Kasumi-1 (cell line): ENCODE measurements at places on chromosomes 7 and 10.

- peak; percentile 53 for DNase-seq
Measured at GRCh38 chr7:86929293-86930109, 130.0 kb downstream of the ELAPOR2 start.

- no peak for DNase-seq
Measured at GRCh38 chr7:21782996-21783395, 162.7 kb downstream of the CDCA7L start.

DNA sequence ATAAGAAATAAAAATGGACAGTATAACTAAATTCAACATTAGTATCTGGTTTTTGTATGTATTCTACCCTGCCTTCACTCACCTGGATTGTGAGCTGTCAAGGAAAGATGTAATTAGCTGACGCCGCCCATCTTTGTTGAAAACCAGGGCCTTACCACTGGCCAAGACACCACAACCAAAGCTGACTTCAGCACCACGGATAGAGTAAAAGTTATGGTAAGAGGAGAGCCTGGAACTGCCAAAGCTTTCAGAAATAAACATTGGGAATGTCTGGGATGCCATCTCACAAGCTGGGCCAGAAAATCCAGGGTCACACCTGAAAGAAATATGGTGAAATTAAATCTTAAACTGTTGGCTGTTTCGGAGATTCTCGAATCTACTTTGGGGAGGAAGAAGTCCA, 190.1 kb upstream of the SLC26A5 start:
- DNase-seq, result no peak

DNA sequence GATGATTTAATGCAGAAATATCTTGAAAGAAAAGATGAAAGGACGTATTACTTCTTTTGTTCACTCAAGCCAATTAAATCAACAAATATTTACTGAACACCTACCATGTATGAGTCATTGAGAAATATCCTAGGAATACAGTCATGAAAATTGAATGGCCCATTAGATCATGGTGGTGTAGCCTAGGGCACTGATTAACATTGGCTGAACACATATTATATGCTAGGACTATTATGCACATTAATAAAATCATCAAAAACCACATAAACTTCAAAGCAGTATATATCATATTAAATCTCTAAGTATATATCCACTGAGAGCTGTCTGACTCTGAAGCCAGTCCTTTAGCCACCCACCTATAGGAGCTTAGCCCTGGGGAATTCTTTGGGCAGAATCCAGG, 41.8 kb downstream of the FAM204A start:
- no peak for DNase-seq

DNA sequence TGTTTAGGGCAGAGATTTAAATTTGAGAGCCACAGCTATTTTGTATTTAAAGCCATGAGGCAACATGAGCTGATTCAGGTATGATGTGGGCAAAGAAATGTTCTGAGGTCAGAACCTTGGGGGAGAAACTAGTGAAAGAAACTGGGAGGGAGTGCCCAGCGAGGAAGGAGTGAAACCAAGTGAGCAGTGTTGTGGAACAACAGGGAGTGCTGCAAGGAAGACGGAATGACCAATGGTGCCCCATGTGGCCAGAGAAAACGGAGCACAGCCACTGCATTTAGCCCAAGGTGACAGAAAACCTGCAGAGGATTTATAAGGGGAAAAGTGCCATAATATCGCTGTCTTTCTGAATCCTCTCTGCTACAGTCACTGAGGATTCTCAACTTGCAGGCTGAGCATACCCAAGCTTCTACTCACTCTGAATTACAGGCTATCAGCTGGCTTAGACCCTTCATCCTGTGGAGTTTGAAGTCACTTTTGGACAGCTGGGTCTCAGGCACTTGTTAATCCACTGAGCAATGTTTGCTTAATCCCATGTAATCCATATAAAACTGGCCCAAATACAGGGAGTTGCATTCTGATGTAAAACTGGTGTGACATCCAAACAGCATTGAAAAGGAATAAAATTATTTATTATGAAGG, 777.3 kb downstream of the CCSER2 start:
- DNase-seq, result no peak

- DNase-seq, result peak; percentile 47
Measured at GRCh38 chr10:58513188-58514110, 777 bp downstream of the BICC1 start.

DNA sequence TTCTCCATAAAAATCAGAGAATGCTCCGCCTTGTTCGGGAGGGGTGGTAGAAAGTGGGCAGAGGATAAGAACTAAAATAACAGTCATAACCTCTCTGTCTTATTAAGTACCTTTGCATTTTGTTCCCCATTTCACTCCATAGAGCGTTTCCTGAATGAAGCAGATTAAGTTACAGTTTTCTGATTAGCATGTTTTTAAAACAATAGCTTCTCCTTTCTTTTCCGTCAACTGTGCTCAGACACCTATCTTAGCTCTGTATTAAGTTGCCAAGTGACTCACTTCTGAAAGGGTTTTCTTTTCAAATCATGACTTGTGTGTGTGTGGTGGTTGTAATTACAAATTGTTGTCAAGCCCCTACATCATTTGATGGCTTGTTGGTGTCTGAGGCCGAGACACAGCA, 1.4 kb downstream of the HABP2 start:
- DNase-seq, result no peak

- DNase-seq, result no peak
Measured at GRCh38 chr10:96450529-96451207, 63.1 kb downstream of the TLL2 start.

- no peak for DNase-seq
Measured at GRCh38 chr10:59700709-59701108, 8.9 kb downstream of the SLC16A9 start.

GRCh38 chr7:152894295-152895170, 135.0 kb downstream of the ACTR3B start:
- DNase-seq, result peak; percentile 20

DNA sequence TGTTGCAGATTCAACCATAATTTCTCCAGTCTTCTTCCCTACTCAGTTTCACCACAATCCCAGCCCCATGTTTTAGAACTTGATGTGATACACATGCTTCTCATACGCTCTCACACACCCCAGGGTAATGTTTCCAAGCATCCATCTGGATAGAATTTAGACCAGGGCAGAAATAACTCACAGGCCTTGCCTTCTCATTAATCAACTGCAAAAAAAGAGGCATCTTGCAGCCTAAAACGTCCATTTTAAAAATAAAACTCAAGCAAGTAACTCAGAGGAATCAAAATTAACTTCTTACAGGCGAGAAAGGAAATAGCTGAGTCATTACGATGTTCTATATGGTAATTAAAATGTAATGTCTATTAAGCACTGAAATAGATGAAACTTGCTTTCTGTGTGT, 127.2 kb upstream of the RSU1 start:
- no peak for DNase-seq

DNA sequence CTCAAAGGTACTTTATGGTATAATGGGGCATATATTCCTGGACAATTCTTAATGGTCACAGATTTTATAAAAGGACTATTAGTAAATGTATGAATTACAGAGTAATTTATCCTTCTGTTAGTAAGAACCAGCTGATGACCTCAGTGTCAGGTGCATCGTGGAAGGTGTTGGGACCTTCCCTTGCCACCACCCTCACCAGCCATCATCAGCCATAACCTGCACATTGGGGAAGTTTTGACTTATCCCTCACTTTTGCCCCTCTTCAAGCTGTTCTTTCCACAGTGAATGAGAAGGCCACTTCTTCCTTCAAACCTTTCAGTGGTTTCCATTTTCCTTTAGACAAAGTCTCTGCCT, 52.2 kb downstream of the FIGNL1 start:
- DNase-seq, result no peak

DNA sequence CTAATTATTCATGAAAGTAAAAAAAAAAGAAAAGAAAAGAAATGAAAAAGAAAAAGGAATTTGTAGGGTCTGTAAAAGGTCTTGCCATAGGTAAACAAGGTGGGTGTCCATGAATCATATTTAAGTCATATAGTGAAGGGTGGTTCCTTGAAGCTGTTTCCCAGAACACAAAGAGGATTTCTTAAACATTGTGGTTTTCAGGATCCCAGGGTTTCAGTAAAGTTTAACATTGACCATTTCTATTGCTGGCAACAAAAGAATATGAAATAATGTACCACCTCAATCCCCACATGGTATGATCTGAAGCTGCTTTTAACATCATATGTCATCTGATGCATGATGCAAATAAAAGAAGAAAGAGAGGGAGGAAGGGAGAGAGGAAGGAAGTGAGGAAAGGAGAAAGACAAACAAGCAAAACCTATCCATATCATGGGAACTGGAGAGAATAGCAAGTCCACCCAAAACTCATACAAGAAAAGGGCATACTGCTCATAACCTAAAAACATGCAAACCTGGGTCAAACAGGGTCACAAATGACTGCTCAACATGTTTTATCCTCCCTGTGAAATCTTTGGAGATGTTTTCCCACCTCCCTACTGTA, 663.5 kb downstream of the SORCS1 start:
- no peak for DNase-seq

DNA sequence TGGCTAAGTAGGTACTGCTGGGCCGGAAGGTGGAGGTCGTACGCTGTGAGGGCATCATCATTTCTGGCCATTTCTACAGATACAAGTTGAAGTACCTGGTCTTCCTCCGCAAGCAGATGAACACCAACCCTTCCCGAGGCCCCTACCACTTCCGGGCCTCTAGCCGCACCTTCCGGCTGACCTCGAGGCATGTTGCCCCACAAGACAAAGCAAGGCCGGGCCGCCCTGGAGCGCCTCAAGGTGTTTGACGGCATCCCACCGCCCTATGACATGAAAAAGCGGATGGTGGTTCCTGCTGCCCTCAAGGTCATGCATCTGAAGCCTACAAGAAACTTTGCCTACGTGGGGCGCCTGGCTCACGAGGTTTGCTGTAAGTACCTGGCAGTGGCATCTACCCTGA, 56.8 kb downstream of the ATXN7L1 start:
- no peak for DNase-seq

DNA sequence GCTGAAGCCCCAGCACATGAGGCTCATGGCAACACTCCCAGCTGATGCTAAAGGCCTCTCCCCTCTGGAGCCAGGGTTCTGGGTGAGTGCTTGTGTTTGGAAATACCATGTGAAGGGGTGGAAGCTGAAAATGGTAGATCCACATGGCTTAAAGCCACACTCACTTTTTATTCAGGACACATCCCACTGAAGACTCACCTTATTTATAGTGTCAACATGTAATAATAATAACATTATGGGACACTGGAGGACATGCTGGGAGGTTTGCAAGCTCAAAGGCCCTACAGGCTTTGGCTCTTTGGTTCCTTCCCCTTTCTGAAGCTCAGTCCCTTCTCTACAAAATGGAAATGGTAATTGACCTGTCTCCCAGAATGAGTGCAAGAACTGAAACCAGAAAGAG, 318.0 kb downstream of the GRID1 start:
- no peak for DNase-seq

DNA sequence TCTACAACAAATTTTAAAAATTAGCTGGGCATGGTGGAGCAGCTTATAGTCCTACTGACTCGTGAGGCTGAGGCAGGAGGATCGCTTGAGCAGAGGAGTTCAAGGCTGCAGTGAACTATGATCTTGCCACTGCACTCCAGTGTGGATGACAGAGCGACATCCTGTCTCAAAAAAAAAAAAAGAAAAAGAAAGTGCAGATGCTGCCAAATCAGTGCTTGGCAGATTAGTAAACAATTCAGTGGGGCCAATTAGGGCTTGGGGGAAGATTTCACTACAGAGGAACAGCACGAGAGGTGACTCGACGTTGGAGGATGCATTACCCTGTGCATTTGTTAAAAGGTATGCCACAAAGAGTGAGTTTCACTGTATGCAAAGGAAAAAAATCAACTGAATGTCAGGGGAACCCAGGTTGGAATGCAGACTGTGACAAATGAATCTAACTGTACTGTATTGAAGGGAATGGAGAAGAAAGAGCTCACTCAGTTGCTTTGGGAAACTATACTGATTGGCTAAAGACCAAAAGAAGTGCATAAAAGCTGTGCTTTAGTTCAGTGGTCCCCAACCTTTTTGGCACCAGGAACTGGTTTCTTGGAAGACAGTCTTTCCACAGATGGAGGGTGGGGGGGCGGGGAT, 31.6 kb downstream of the GARIN1A start:
- DNase-seq, result no peak
